Stimulated activated CD4-positive, alpha-beta T cell treated with anti-CD3 and anti-CD28 coated beads, TNF-alpha, amount 100 ng/mL, for 4 hours (primary cell): ENCODE measurements at places on chromosomes 16 and 17.

- DNase-seq, result no peak
Measured at GRCh38 chr16:74019612-74020011, 277.0 kb upstream of the PSMD7 start.

DNA sequence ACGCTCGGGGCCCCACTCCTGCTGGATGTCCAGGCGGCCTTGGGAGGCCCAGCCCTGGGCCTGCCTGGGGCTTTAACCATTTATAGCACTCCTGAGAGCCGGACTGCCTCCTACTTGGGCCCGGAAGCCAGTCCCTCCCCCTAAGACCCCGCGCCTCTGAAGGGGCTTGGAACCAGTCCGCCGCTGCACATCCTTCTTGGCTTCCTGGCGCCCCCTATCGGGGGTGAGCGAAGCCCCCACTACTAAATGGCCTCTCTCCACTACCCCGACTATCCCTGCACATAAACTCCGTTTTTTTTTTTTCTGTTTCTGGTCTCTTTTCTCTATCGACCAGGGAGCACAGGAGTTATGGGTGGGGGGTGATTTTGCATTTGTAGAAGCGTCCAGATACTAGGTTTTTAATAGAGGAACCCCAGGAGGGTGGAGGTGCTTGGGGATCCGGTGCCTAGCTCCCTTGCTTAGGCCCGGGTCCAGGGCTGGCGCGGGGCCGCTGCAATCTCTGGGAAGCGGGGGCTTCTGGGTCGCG lies 633 bp upstream of the NOL3 start:
- DNase-seq, result no peak

- no peak for DNase-seq
Measured at GRCh38 chr17:12632785-12633184, 32.9 kb upstream of the MYOCD start.

- DNase-seq, result no peak
Measured at GRCh38 chr16:17101646-17102045, 369.1 kb downstream of the XYLT1 start.

GRCh38 chr16:84518804-84519341 lies 14.4 kb upstream of the MEAK7 start:
- no peak for DNase-seq

- DNase-seq, result no peak
Measured at GRCh38 chr17:40326014-40326831, 17.2 kb downstream of the RARA start.

GRCh38 chr17:81180836-81181810 lies 15.1 kb upstream of the AATK start:
- no peak for DNase-seq

GRCh38 chr17:9457005-9457404 lies 118.6 kb downstream of the STX8 start:
- DNase-seq, result no peak

- no peak for DNase-seq
Measured at GRCh38 chr17:35368081-35368830, 5.2 kb downstream of the SLFN11 start.

GRCh38 chr17:15334266-15334665 lies 7.1 kb downstream of the TEKT3 start:
- no peak for DNase-seq

GRCh38 chr16:31105677-31106213 lies 2.4 kb upstream of the BCKDK start:
- DNase-seq, result peak; percentile 56

GRCh38 chr17:80475910-80476876 lies at the start of gene NPTX1:
NPTX1 (minus strand) TSS chr17:80476607; CDS start chr17:80476446, 161 bp downstream.
- no peak for DNase-seq

DNA sequence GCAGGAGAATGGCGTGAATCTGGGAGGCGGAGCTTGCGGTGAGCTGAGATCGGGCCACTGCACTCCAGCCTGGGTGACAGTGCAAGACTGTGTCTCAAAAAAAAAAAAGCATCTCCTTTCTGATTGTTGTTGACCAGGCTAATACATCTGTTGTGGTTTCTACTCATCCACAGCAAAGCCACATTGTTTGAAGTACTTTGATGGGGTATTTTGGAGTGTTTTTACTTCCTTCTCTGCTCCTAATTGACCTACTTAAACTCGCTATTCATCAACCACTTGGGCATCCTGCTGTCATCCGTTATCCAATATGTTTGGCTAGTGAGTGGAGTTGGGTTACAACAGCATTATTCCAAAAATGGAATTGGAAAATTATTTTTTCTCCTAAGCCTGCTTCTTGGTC lies 3.5 kb upstream of the CDC27 start:
- DNase-seq, result no peak

GRCh38 chr16:9713156-9713555 lies 469.1 kb downstream of the GRIN2A start:
- no peak for DNase-seq

- DNase-seq, result peak; percentile 9
Measured at GRCh38 chr17:42363767-42364585, 24.3 kb downstream of the STAT3 start.

DNA sequence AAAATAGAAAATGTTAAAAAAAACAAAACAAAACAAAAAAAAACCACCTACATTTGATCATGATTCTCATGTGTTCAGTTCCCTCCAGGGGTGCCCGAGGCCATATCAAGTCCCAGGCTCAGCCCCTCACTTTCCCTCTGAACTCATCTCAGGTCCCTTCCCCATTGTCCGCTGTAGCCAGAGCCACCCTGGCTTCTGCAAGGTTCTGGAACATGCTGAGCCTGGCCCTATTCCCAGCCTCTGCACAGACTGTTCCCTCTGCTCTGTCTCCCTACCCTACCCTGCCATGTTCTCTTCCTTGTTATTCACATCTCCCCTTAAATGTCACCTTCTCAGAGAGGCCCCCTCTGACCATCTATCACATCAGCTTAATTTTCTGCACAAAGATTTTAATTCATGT lies 46.9 kb downstream of the TK2 start:
- DNase-seq, result no peak

DNA sequence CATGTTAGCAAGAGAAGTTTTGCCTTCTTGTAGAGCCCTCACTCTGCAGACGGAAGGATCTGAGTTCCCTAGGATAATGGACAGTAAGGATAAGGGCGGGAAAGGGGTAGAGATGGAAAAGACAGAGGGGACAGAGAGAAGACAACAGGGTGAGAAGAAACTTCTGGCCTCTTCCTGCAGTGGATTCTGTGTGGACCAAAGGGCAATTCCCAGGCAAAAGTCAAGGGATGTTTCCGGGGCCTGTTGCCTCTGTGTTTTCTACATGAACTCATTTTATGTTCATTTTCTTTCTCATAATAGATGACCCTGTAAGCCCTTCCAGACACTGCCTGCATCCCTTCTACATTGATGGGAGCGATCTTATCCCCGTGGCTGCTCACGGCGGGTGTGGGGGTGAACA lies 647 bp upstream of the TMEM238L start:
- no peak for DNase-seq

GRCh38 chr16:84427553-84427952 lies 59.2 kb downstream of the ATP2C2 start:
- DNase-seq, result no peak

DNA sequence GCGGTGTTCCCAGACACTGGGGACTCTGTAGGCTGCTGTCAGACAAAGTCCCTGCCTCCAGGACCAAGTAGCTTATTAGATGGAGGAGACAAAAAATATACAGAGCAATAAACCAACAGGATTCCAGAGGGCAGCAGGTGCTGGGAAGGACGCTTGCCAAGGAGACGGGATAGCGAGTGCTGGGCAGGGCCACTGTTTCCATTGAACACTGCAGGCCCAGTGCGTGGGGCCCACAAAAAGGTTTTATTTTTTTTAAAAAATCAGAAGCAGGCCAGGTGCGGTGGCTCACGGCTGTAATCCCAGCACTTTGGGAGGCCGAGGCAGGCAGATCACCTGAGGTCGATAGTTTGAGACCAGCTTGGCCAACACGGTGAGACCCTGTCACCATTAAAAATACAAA lies 84.2 kb downstream of the ABCC6 start:
- DNase-seq, result no peak

- no peak for DNase-seq
Measured at GRCh38 chr17:76840884-76841775, 27.1 kb upstream of the MGAT5B start.

DNA sequence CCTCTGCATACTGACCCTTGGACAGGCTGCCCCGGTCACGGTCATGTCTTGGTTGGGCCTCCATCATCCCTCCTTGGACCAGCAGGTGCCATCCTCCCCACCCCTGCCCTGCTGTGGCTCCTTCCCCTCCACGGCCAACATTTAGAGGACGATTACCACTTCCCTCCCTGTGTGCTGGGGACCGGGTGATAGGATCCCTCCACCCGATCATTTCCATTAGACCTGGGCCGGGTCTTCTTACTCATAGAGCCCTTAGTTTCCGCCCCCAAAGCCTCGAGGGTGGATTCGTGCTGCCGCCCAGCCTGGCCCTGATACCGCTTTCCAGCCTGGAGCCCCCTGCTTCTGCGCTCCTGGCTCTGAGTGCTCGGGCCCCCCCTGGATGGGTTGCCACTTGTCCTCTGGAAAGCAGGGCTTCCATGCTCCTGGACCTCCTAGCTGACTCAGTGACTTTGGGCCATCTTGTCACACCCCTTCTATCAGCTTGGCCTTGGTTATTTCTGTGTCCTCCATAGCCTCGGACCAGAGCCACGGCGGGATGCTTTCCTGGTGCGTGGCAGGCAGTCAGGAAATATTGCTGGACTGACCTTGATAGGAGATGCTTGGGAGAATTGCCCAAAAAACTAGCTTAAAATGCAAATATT lies 171.4 kb downstream of the SEC14L1 start:
- DNase-seq, result no peak

- no peak for DNase-seq
Measured at GRCh38 chr17:73777131-73777449, 132.8 kb upstream of the SDK2 start.

GRCh38 chr16:50944436-50944835 lies 202.6 kb downstream of the CYLD start:
- no peak for DNase-seq

GRCh38 chr17:42017866-42018200 lies 594 bp upstream of the DNAJC7 start:
- DNase-seq, result no peak

DNA sequence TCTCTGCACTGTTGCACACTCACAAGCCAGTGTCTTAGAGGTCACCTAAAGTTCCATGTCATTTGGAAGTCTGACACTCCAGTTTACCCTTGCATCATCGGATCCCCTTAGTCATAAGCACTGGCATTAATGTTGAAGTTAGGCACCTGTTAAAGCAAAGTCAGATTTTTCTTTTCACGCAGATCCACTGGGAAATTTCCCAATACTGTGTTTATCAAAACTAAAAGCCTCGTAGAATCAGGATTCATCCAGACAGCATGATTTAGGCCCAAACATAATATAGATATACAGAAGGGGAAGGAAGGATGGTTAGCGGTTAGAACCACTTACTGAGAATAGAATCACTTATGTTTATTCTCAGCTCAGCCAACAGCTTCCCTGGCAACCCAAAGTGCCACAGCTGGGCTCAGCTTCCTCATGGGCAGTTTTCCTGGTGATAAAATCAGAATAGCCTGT lies 30.1 kb upstream of the HAPSTR1 start:
- no peak for DNase-seq

GRCh38 chr17:61770043-61770442 lies 93.3 kb downstream of the BRIP1 start:
- DNase-seq, result no peak

DNA sequence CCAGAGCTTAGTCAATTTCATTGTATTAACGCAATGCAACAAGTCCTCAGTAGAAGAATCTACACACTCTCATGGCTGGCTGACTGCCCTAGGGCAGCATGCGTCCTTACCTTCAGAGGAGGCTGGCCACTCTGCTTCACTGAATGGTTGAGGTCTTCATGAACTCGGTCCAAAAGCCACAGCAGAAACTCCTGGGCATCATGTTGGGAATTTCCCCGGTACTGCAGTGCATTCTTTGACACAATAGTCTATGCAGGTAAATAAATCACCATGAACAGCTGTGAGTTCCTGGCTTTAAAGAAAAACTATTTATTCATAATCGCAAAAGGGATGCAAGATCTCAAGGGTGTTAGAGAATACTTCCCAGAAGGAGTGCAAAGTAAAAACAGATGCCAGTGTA lies 41.3 kb downstream of the USP31 start:
- DNase-seq, result no peak

- DNase-seq, result no peak
Measured at GRCh38 chr16:80741724-80742123, 62.7 kb downstream of the CDYL2 start.

DNA sequence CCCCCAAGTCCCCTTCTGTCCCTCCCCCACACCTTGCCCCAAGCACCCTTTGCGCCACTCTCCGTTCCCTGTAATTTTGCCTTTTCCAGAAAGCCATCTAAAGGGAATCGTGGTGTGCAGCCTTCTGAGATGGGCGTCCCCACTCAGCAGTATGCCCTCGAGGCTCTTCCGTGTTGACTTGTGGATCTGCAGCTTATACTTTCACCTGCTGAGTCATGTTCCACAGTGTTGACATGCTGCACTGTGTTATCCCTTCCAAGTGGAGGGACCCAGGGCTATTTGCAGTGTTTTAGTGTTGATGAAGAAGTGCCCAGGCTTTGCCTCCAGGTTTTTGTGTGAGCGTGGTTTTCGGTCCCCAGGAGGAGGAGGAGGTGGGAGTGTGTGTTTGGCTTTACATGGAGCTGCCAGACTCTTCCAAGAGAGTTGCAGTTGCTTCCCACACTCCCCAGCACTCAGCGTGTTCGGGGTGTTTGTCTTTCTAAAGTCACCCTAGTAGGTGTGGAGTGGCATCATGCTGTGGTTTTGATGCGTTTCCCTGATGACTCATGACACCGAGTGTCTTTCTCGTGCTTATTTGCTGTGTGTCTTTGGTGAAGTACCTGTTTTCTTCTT lies 32.1 kb upstream of the JPT2 start:
- DNase-seq, result no peak

GRCh38 chr17:61476476-61477203 lies 24.4 kb downstream of the TBX4 start:
- no peak for DNase-seq

DNA sequence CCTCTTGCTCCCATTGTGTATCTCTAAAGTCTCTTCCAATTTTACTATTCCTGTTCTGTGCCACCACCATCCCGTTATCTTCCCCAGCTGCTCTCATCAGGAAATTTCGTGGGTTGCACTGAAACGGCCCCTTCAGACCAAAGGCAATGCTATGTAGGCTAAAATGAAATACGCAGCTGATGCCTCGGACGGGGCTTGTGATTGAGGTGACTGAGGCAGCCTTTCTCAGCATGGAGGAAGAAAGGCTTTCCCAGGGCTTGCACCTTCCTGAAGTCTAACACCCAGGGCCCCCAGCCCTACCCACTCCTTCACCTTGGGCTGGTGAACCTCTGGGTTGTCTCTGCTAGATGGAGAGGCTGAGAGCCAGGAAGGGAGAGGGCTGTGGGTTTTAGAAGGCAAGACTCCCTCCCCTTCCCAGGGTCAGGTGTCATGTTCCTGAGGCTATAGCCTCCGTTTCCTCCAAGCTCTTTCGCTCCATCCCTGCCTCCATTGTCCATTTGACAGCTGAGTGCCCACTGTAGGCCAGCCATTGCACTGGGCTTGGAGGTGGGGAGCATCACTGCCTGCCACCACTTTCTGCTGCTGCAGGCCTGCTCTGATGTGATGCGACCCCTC lies 7.8 kb downstream of the CCDC200 start:
- DNase-seq, result no peak
